Lower lobe of right lung (tissue), 2 donors: ENCODE measurements at places on chromosomes 12 and 14.

GRCh38 chr12:12561371-12562015 is 1.2 kb downstream of the DUSP16 start:
- peak; percentile 82 for DNase-seq

- DNase-seq: no peak
Measured at GRCh38 chr12:12726555-12727093, 9.5 kb downstream of the CDKN1B start.

- DNase-seq: no peak
Measured at GRCh38 chr14:72464226-72464625, 429.7 kb downstream of the DPF3 start.

GRCh38 chr14:54676812-54677708 is 110.1 kb downstream of the SAMD4A start:
- DNase-seq: no peak

DNA sequence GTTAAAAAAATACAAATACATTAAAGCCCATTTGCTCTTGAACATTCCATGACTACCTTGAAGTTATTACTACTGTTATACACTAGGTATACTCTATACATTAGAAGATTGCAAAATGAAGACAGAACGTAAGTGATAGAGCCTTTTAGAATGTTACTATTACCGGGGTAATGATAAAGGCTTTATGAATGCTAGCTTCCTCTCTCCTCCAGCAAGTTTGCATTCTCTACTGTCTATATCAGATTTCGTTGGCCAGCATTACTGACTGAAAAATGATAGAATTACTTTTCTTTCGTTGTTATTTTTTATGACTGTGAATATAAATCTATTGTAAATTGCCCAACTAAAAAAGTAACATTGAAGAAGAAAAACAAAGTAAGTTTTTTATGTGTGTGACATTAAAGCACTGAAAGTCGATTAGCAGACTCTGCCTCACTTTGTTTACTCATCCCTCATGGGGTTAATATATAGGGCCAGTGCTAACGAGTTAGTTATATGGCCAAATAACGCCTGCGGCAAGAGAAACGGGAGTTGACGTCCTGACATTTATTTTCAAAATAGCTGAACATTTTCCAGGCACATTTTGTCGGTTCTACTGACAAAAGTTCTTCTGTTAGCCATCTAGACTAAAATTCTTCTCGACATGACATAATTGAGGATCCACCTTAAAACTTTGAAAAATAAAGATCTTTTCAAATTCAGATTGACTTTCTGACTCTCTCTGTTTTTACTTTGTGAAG is 163.8 kb upstream of the KITLG start:
- no peak for DNase-seq

DNA sequence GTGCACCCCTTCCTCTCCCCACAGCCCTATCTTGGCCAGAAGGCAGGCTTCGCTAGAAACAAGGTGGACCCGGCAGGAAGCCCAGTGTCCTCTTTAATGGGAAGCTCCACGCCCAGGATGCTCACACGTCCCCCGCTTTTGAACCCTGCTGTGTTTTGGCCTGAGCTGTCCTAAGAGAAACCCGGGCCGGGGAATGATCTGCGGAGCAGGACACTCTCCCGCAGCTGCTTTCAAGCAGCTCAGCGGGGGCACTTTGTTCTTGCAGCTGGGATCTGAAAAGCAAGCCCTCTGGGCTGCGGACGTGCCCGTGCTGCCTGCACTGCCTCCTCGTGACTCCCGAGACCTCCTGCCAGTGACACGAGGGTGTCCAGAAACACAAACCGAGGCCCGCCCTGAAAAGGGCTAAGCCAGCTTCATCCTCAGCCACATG is 30.0 kb downstream of the SCARB1 start:
- DNase-seq: no peak

DNA sequence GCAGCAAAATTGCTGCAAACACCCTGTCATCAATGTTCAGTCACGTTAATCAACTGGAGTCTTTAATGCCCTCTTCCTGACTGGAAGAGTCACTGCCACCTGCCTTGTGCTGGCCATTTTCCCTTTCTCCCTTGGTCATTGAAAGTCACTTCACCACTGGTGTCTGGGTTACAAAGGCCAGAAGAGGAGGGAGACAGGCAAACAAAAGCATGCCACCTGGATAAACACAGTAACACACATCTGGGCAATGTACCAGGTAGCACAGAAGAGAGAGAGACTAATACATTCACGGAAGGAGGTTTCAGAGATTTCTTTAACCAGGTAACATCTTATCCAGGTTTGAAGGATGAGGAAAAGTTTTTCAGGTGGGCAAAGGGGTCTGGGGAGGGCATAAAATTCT is 32.7 kb downstream of the GPHB5 start:
- no peak for DNase-seq

- DNase-seq: no peak
Measured at GRCh38 chr14:53517270-53517960, 364.3 kb upstream of the DDHD1 start.

GRCh38 chr12:67632005-67632404 is 16.5 kb upstream of the DYRK2 start:
- no peak for DNase-seq

GRCh38 chr14:100778526-100778882 is 47.4 kb upstream of the MEG3 start:
- no peak for DNase-seq

DNA sequence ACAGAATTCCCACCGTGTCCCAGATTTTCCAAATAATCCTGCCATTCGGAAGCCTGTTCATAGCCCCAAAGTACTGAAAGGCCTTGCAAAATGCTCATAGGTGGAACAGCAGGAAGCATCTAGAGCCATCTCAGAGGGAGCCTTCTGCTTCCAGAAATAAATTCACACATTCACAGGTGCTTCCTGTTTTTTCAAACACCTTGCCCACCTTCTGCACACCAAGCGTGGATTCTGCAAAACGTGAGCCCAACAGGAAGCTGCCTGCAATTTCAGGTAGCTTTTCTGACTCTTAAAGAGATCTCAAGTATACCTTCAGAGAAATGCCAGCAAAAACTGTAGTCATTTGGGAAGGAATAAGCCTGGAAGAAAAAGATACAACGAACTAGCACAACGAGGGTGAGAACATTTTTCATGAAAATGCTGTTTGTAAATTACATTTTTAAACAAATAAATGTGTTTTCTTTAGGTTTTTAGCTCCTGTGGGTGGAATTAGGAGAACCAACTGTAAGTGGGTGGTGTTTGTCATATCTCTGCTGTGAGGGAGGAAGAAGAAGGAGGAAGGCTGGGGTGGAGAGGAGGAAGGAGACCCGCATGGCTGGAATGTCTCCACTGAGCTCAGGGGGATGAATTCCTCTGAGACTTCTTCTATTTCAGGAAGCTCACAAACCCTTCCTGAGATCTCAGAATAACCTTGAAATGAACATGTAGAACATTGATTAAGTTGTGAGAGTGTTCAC is at the start of gene IFNG-AS1:
Gene IFNG-AS1 (plus strand): TSS at position 264 of the 737 bp plus-strand sequence.
- DNase-seq: no peak

- DNase-seq: peak; percentile 7
Measured at GRCh38 chr12:131091413-131091975, 137.8 kb downstream of the ADGRD1 start.

GRCh38 chr12:81143057-81143456 is 65.2 kb downstream of the ACSS3 start:
- DNase-seq: no peak

GRCh38 chr12:5186715-5187114 is 143.0 kb downstream of the KCNA5 start:
- no peak for DNase-seq

DNA sequence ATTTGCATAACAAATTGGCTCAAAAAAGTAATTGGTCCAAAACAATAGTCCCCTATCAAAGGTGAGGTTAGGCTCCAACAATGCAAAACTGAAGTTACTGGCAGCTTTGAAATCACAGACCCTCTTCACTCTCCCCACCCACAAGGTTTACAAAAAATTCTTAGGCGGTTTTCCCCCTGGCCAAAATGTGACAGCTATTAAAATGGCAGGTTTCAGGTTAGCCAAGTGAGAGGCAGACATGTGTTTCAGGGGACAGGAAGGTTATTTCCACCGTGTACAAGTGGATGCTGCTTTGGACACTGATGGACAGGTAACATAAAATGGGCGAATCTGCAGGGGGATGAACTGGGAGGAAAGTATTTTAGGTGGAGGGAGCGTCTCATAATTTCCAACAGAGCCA is 888 bp upstream of the SPIC start:
- no peak for DNase-seq

GRCh38 chr12:26367991-26368730 is 172.8 kb downstream of the SSPN start:
- no peak for DNase-seq

GRCh38 chr12:15858353-15858752 is 23.8 kb upstream of the STRAP start:
- DNase-seq: no peak

GRCh38 chr12:6771509-6772330 is 600 bp upstream of the LAG3 start:
- no peak for DNase-seq

- peak; percentile 99 for DNase-seq
Measured at GRCh38 chr12:132887513-132888351, at the start of gene CHFR. CHFR (minus strand) TSS chr12:132887605; CDS start chr12:132887328, 277 bp downstream.

GRCh38 chr12:25924491-25925001 is 33.9 kb upstream of the RASSF8 start:
- DNase-seq: no peak

- no peak for DNase-seq
Measured at GRCh38 chr14:100830681-100831080, 4.8 kb downstream of the MEG3 start.

- no peak for DNase-seq
Measured at GRCh38 chr14:54554401-54554800, 12.5 kb upstream of the SAMD4A start.

- no peak for DNase-seq
Measured at GRCh38 chr12:75634244-75635222, 123.1 kb upstream of the KRR1 start.

DNA sequence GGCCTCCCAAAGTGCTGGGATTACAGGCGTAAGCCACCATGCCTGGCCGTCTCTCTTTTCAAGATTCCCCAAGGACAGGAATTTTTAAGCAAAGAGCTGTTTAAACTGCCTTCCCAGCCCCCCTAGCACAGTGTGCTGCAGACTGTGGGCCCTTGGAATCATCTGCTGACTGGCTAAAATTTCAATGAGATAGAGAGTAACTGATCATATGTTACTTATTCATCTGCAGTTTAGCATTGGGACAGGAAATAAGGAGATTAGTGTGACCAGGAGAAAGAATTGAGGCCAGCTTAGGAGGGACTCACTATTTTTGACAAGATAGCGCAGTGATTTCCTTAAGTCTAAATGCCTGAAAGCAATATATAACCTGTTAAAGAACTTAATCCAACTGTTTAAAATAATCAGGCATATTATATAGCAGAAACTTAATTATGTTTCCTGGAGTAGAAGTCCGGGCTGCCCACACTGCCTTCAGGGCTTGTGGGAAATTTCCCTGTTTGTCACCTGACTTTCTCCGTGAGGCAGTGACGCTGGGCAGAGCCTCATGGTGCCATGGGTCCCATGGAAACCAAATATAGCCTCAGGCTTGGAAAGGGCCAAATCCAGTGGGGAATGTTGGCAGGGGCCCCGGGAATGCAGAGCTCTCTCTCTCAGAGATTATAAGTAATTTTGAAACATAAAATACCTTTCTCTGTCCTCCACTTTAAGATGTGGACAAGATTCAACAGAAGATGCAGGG is 22.8 kb upstream of the CEBPE start:
- DNase-seq: peak; percentile 73

- DNase-seq: no peak
Measured at GRCh38 chr14:50044042-50044651, 72.2 kb downstream of the VCPKMT start.

DNA sequence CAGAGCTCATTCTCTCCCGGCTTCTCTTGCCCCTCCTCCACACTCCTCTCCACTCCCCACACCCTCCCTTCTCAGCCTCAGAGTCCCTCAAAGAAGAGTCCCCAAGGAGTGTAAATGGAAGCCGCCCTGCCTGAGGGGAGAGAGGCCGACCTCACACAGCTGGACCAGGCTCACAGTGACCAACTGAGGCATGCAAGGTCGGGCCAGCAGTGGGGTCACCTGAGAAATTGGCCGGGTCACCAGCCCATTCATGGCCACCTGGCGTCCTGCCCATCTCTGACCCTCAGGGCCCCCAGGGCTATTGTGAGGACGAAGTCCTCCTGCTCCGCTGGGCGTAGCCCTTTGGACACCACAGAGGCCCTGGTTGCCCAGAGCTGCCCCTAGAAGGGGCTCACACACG is 49.5 kb upstream of the NUAK1 start:
- DNase-seq: no peak
